ENCODE measurements at places on chromosomes 5 and 9.

GRCh38 chr5:179451828-179452196 lies 98.5 kb upstream of the RUFY1 start:
- no peak for DNase-seq

DNA sequence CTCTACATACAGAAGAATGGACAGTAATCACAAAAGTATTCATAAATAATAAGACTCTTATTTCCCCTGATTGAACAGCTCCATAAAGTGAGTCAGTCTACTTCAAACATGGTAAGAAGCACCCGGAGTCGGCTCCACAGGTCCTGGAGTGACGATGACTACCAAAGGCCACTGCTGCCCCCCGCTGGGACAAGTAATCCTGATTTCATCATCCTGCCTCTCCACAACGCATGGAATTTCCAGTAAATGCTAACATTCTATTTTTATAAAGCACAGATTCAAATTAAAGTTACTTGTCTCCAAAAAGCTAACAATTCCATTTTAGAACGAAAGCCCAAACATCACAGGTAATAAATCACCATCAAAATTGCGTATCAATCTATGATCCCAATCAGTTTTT lies 16.2 kb downstream of the ATPSCKMT start:
- DNase-seq: no peak

- no peak for DNase-seq
Measured at GRCh38 chr9:87109231-87109631, 161.9 kb upstream of the GAS1 start.

DNA sequence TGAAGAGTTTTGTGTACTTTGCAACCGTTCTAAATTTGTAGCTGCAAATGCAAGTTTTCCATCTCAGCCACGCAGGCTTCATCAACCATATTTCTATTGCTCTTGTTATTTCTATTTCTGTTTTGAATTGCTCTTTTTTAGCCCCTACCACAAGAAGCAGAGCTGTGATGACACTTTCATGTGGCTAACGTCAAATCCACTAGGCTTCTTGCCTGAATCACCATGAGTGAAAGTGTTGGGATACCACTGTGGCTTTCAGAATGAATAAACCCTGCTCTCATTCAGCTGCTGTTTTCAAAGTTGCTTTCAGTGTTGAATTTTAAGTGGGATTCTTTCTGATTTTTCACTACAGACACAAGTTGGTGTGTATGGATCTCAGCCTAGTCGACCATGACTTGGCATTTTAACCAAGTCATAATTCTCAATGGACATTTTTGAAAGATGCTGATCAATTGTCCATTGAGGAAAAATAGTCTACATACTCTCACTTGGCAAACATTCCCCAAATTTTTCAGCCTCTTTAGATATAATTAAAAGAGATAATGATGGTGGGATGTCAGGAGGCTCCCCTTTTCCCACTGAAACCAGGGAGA lies 41.0 kb upstream of the MTAP start:
- no peak for DNase-seq

DNA sequence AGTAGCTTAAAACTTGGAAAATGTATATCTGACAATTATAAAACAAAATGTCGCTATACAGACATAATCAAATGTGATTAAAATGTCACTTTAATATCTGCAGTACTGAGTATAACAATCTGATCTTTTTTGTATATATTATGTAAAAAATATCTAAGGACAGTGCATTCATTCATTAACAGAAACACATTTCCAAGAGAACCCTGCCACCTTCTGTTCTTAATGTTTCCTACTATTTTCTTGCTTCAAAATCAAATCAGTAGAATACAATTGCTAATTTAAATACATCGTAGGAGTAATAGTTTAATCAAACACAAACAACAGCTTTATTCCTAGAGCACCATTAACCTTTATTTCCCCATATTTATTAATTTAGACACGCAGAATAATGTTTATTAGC lies 142.6 kb upstream of the ST8SIA4 start:
- no peak for DNase-seq

GRCh38 chr5:172853355-172853975 lies 19.4 kb downstream of the ERGIC1 start:
- DNase-seq: no peak

DNA sequence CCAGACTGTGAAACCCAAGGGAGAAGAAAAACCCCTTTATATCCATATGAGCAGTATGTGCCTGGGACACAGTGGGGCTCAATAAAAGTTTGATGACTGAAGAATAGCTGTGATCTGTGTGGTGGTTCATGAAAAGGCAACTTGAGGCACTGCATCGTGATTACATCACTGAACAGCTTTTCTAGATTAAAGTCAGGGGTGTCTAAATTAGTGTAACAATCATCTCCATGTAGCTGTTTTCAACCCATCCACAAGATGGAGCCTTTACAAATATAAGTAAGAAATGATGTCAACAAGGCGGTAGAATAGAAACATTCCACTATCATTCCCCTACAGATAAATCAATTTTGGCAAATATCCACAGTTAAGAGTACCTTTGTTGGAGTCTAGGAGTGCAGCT lies 55.5 kb downstream of the PRRC1 start:
- DNase-seq: no peak

GRCh38 chr5:60568646-60569045 lies 131.3 kb downstream of the DEPDC1B start:
- DNase-seq: no peak

DNA sequence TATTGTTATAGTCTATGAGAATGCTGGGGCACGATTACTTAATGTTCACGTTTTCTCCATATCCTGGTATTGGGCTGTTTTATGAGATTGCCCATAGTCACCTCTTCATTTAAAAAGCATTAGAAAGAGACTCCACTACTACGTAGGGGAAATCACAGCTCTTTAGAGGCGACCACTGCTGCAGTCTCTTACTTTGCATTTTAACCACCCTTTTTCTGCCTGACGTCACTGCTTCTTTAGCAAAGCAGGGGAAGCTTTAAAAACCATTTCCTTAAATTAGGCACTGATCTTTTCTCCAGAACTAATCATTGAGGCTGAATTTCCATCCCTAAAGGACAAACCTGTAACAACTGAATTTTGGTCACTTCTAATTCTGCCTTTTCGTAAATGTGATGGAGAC lies 38.9 kb downstream of the ZNF608 start:
- no peak for DNase-seq

- DNase-seq: no peak
Measured at GRCh38 chr9:133103183-133103986, 17.7 kb downstream of the RALGDS start.

GRCh38 chr5:22593592-22593991 lies 259.6 kb downstream of the CDH12 start:
- DNase-seq: no peak

GRCh38 chr5:164650427-164650826 lies 1145.0 kb downstream of the MAT2B start:
- no peak for DNase-seq

GRCh38 chr5:74556631-74557595 lies 83.6 kb downstream of the ENC1 start:
- DNase-seq: no peak

DNA sequence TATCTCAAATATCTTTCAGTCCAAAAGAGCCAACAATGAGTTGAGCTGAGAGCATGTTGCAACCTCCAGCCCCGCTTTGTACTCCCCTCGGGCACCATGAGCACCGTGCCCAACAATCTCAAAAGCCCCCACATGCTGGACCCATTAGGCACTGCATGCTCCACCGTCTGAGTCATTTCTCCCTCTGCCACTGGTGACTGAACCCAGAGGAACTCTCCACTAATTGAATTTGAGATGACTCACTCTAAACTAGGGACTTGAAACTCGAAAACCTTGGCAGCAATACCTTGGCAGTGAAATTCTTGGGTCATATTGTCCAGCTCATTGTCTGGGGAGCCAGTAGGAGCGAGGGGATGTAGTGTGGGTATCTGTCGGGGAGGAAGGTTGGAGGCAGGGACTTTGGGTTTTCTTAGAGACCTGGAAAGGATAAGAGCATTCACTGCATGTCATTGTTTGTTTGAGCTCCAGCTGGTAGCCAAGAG lies 49.9 kb upstream of the SLIT3 start:
- no peak for DNase-seq

GRCh38 chr5:160434022-160434531 lies 12.4 kb downstream of the PTTG1 start:
- DNase-seq: no peak

- no peak for DNase-seq
Measured at GRCh38 chr9:129363216-129363873, 185.3 kb upstream of the IER5L start.

- no peak for DNase-seq
Measured at GRCh38 chr5:130002183-130002582, 97.9 kb downstream of the CHSY3 start.

DNA sequence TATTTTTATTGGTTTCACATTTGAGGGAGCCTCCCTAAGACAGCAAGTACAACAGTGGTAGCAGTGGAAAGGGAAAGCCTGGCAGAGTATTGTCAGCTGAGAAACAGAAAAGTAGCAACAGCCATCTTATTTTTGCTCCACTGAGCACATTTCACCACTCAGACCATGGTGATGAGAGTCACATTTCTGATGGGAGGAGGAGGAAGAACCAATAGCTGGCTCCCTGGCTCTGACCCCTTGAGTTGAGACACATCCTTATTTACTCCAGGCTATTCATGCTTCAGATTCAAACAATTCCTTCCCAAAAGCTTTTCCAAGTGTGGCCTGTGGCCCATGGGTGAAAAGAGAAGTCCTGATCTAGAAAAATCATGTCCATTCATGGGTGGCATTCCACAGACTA lies 236.3 kb downstream of the ARHGAP26 start:
- DNase-seq: no peak

DNA sequence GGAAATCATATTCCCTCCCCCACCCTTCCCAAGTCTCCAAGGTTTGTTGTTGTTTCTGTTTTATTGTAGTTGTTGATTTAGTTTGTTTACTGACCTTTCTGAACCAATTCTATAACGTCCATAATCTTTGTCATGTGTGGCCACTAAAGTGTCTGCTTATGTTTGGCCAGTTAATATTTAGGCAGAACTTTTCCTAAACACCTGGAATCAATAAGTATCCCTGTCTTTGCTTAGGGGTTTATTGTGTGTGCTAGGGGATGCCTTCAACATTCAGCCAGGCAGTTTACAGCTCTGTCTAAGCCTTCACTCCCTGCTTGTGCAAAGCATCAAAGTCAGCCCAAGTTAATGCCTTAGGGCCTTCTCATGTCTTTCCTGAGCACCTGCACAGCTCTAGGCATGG lies 16.9 kb upstream of the LECT2 start:
- no peak for DNase-seq

- no peak for DNase-seq
Measured at GRCh38 chr5:9549941-9550340, 4.1 kb upstream of the SEMA5A start.

DNA sequence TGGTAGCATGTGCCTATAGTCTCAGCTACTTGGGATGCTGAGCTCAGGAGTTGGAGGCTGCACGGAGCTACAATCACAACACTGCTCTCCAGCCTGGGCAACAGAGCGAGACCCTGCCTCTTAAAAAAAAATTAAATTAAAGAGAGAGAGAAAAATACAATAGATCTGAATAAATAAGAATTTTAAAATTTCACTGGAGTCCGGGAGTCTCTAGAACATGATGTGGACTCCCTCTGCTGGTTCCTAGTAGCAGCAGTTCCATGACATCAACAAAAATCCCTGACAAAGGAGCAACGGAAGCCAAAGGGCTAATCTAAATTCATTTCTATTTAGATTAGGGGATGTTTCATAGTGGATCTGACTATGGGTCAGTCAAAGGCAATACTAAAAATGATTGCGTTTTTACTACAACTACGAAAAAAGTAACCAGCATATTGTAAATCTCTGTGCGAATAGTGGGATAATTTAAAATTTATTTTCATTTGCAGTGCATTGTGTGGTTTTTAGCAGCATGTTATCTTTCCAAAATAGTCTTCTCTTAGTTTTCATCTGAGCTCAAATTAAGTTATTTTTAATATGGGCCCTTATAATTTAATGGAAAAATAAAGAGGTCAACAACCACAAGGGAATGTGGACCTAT lies 6.7 kb downstream of the INIP start:
- DNase-seq: no peak

GRCh38 chr9:5670079-5670478 lies 41.2 kb downstream of the RIC1 start:
- no peak for DNase-seq

- DNase-seq: no peak
Measured at GRCh38 chr5:151562019-151562707, 29.0 kb downstream of the FAT2 start.

- DNase-seq: no peak
Measured at GRCh38 chr9:86807367-86807976, 139.8 kb downstream of the GAS1 start.

GRCh38 chr5:147920420-147921030 lies 14.2 kb upstream of the C5orf46 start:
- no peak for DNase-seq

- DNase-seq: no peak
Measured at GRCh38 chr5:135119481-135119880, 85.5 kb upstream of the PITX1 start.

GRCh38 chr9:108765265-108765664 lies 90.5 kb downstream of the ACTL7B start:
- no peak for DNase-seq

DNA sequence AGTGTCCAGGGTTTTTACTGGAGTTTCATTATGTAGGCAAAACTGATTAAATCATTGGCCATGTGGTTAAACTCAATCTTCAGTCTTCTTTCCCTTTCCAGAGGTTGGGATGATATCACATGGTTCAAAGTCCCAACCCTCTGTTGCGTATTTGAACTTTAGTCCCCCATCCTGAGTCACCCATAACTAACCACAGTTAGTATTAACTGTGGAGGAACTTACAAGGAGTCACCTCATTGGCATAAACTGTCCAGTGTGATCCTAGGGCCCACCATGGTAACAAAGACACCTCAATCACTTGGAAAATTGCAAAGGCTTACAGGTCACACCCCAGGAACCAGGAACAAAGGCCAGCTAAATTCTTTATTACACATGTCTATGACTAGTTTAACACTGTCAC lies 188.5 kb downstream of the COX7C start:
- no peak for DNase-seq

Data from cortex of kidney (tissue), 1 donor.